ENCODE measurements at places on chromosomes 2 and 18. TPM values are rescaled to one million over a fixed set of nuclear protein-coding genes. Genes with fewer than 3 reads are reported as not detected.

- peak; percentile 24 for DNase-seq
Measured at GRCh38 chr18:13003466-13003896, 12.3 kb downstream of the CEP192 start.

Gene SERPINB4
- total RNA-seq = not detected

GRCh38 chr2:38421274-38422056, 44.4 kb upstream of the ATL2 start:
- DNase-seq = no peak

- DNase-seq = no peak
Measured at GRCh38 chr2:175359710-175360109, 178.2 kb upstream of the ATP5MC3 start.

Gene B3GNT7
- total RNA-seq = 0.79 TPM

Gene KCNIP3
- total RNA-seq = 2.9 TPM

- no peak for DNase-seq
Measured at GRCh38 chr2:6183226-6183625, 491.0 kb downstream of the SOX11 start.
